NCI-H1436 treated with DMSO at 0.1 percent for 48 hours (cell line): ENCODE measurements at places on chromosomes 12 and 14.

- no peak for DNase-seq
Measured at GRCh38 chr14:66708267-66708666, 200.3 kb downstream of the GPHN start.

- DNase-seq = no peak
Measured at GRCh38 chr12:54054742-54055194, 1.1 kb downstream of the HOXC4 start.

GRCh38 chr12:100995201-100995600 lies 200.6 kb downstream of the ANO4 start:
- DNase-seq = no peak

DNA sequence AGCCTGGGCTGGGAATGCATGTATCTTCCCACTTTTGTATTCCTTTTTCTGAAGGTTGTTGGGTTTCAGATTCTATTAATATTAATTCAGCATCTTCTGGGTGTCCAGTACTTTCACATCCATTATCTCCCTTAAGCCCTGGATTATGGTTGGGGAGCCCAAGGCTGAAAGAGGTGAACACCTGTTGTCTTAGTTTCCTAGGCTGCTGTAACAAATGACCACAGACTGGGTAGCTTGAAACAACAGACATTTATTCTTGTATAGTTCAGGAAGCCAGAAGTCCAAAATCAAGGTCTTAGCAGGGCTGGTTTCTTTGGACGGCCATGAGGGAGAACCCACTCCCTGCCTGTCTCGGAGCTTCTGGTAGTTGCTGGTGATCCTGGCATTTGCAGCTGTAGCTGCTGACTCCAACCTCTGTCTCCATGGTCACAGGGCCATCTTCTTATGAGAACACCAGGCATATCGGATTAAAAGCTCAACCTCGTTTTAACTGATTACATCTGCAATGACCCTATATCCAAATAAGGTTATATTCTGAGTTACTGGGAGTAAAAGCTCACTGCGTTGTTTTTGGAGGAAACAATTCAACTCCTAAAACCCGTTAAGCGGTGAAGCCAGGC lies 68.2 kb upstream of the CLMN start:
- no peak for DNase-seq

- no peak for DNase-seq
Measured at GRCh38 chr12:118166946-118167345, 31.0 kb downstream of the PEBP1 start.
